ENCODE measurements at places on chromosomes 7 and 10.

GRCh38 chr7:97008275-97008917 lies 3.0 kb downstream of the DLX6 start:
- no peak for DNase-seq

DNA sequence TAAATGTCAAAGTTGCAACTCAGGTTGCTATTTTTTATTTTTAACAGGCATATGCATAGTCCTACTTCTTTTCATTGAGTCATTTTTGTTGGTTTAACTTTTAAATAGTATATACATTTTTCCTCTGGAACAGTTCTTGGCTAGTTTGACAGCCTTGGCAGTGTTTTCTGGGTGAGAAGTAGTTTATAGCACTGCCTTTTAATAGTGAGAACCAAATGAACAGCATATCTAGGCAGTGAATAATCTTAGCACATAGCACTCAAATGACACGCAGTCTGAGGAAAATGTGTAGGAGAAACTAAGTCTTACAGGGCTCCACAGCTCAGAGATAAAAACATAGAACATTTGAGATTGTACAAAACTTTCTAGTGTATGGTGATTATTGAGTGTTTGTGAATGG lies 265.5 kb upstream of the POT1 start:
- DNase-seq = no peak

- DNase-seq = no peak
These were observed 134.3 kb upstream of the PDE1C start for GRCh38 chr7:32204361-32205018.

- DNase-seq = no peak
These were observed 51.3 kb downstream of the PFKP start for GRCh38 chr10:3118641-3119091.

GRCh38 chr10:7832060-7832459 lies 13.8 kb downstream of the TAF3 start:
- no peak for DNase-seq

- no peak for DNase-seq
These were observed 57.5 kb upstream of the PTPN12 start for GRCh38 chr7:77479536-77480088.

GRCh38 chr7:132347123-132347522 lies 229.1 kb downstream of the PLXNA4 start:
- no peak for DNase-seq

GRCh38 chr7:134120405-134120804 lies 6.7 kb upstream of the LRGUK start:
- DNase-seq = no peak

GRCh38 chr10:84510121-84510520 lies 181.7 kb downstream of the CCSER2 start:
- no peak for DNase-seq

- no peak for DNase-seq
These were observed at the start of gene LMOD2 for GRCh38 chr7:123655614-123656013. Gene LMOD2 (plus strand): TSS chr7:123655866. CDS start chr7:123655964, 98 bp downstream.

- DNase-seq = no peak
These were observed 24.6 kb downstream of the NAMPT start for GRCh38 chr7:106260136-106260561.

DNA sequence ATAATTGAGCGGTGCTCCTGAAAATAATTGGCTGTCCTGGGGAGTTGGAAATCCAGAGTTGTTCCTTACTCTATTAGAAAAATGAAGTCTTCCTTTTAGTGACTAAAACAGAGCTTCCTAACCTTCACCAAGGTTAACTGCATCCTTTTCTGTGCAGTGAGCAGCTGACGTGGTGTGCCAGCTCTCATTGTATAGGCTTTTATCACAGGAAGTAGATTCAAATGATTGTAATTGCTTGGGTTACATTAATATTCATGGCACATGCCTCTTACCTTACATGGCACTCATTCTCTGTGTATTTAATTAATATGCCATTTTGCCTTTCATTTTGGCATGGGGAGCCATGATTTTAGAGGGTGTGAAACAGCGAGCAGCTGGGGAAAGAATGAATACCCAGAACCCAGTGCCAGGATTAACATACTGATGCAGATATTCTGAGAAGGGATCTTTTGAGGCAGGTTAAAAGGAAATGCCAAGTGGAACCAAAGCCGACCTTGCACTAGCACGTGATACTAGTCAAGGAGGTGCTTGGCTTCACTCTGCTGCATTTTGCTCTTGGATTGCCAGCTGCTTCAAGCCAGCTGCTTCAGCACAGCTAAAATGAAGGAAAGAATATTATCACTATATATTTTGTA lies 115.3 kb downstream of the ST7 start:
- DNase-seq = peak; percentile 5

GRCh38 chr10:22742678-22743077 lies 28.3 kb upstream of the PIP4K2A start:
- DNase-seq = no peak

GRCh38 chr7:142884286-142884640 lies 1.3 kb downstream of the TRPV6 start:
- DNase-seq = no peak

GRCh38 chr7:151814400-151815009 lies 62.4 kb downstream of the PRKAG2 start:
- no peak for DNase-seq

GRCh38 chr7:70681469-70682350 lies 450.2 kb upstream of the GALNT17 start:
- DNase-seq = peak; percentile 16

- DNase-seq = no peak
These were observed 229.3 kb downstream of the IMMP2L start for GRCh38 chr7:111333010-111333409.

DNA sequence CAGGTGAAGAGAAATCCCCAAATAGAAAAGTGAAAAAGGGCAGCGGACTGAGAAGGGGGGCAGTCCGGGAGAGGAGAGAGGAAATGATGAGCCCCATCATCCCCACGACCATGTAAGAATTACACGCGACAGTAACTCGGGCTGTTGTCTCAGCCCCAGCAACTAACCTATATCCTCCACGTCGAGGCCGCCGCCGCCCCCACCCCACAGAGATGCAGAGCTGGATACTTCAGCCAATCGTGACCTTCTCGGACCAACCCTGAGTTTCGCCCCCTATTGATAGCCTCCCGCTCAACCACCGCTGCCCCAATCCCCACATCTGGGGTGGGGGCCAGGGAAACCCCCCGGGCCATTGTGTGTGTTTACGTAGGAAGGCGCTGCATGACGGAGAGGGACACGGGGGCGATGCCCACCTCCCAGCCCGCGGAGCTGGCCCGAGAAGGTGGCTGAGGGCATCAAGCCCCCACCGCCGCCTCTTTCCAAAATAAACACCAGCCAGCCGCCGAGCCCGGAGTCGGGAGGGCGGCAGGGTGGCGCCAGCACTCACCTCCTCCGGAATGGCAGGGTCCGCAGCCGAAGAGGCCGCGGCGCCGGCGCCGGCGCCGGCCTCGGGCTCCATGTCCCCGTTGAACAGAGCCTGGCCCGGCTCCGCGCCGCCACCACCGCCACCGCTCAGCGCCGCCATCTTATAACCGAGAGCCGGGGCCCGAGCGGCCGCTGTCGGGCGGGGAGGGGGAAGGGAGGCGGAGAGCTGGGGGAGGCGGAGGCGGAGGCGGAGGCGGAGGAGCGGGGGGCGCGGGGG lies 509 bp downstream of the BRAF start:
- DNase-seq = peak; percentile 83

DNA sequence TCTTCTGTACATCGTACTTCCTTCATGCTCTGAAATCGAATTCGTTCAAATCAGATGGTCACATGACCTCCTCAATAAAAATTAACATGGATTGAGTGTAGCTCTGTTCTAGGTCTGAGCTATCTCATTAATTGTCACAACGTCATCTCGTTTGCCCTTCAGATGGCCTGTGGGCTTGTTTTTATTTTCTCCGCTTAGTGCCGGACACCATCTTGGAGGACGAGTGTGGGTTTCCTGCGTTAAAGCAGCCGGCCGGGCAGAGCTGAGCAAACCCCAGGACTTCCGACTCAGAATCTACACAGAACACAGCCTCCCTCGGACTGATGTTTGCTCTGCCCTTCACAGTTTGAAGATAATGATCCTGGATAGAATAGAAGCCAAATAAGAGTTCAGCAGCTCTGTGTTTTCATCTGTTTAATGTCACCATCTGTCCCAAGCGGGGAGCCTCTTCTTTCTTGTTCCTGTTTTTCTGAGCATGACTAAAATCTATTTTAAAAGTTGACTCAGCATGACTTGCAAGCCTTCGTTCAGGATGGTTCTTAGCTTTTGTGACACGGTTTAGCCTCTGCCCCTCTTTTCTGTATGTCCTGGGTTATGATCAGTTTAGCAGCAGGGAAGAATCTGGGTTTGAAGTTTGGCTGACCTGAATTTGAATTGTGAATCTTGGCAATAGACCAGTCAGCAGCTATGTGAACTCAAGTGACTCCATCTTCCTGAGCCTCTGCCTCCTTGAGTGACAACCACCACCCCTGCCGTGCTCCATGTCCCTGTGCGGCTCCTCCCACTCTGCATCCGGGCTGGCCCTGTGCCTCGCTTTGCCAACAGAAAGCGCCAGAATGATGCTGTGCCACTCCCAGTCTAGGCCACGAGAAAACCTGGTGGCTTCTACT lies 30.6 kb upstream of the GALNTL5 start:
- DNase-seq = no peak

- DNase-seq = no peak
These were observed 291.2 kb downstream of the KCND2 start for GRCh38 chr7:120564145-120564544.

DNA sequence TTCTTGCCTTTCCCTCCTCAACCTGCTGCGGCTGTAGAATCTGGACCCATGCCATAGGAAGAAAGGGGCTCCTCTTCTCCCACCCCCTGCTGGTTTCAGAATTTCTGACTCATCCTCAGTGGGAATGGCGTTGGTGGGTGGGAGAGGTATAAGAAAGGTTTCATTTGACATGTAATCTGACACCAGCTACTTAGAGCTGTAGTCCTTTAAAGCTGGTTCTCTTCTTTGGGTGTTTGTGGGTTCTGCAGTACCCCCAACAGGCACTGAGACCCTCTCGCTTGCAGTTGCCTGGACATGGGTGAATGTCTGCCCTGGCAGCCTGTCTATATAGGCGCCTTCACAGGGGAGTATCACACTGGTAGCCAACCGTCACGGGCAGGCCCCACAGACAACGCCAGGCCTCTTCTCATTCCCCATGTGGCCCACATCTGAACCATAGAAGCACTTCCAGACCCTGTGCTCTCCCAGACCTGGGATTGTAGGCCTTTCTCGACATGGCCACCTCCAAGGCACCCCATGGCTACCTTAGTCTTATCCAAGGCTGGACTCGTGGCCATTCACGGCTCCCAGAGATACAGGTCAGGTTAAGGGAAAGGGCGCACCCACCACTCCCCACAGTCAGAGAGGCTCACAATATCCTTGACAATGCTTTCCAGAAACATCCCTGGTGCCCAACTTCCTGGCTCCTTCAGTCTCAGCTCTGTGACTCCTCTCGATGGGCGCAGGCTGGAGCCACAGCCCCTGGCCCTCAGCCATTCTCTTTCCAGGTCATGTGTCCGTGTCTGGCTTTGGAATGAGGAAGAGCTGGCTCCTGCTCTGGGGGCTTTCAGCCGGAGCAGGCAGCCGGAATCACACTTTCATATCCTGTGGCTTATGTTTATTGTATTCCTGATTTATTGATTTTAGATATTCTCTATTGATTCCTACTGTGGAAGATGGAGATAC lies 17.5 kb downstream of the ZNF862 start:
- no peak for DNase-seq

DNA sequence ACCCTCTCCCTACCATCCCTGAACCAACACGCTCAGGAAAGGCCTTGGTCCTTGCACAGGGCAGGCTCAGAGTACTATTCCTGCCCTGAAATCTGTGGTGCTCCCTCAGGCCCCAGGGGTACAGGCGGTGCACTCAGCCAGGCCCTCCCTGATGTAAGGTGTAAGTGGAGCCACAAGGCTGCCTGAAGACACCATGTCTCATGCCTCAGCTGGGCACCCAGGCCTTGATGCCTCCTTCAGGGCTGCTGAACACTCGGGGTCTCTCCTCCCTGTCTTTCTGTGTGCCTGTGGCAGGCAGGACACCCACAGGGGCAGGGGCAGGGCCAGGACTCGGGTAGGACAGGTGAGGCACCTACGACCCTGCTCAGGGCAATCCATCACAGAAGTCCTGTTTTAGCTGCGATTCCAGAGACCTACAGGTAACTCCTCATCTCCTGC lies 22.9 kb upstream of the ANTXRL start:
- no peak for DNase-seq

DNA sequence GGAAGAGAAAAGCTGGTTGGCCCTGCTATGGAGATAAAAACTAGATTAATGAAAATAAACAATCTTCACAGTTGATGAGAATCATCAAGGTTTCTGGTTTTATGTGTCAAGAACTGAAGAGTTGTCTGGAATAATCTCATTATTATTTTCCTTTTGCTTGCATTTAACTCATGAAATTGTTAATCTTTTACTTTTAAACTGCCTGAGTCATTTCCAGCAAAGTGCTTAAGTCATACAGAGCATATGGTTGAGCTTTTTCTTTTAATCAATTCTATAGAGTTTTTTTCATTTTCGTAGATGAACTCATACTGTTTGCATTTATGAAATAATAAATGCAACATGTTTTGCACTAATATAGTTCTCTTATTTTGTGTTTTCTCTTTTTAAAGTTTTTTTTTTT lies 747.9 kb downstream of the NXPH1 start:
- DNase-seq = no peak

DNA sequence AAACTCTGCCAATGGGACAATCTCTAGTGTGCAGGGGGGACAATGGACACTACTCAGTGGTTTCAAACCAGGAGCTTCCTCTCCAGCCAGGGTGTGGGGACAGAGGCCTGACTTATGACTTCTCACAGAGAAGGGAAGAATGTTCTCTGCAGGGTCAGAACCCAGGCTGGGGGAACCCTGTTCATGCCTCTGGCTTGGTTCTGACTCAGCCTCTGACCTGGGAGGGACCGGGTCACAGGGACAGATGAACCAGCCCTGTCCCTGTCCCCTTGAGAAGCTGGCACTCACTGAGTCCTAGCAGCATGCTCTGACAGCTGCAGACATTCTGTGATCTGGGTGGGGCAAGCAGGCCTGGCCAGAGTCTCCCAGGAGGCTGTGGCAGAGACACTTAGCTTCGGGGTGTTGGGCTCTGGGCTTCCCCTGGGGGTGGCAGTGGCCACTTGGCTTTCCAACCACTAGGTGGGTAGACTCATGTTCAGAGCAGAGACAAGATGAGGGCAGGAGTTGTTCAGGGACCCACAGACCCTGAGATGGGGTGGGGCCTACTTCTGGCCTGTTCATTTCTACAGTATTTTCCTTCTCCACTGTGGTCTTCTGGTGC lies 13.6 kb downstream of the TSPAN15 start:
- DNase-seq = peak; percentile 4

GRCh38 chr10:50480054-50481007 lies 143.4 kb downstream of the SGMS1 start:
- DNase-seq = no peak

DNA sequence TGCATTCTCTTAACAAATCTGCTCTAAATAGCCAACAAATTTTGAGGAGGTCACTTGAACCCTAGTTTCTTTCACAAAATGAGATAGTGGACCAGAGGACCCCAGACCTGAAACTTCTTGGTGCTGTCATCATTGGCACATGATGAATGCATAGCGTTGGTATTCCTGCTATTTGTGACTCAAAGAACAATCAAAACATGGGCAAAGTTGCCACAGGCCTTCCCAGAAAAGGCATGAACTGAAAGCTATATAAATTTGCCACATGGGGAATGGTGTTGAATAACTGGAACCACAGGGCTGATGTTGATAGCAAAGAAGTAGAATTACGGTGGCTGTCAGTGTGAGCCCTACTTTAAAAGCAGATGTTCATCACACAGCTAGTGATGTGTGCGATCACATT lies 219.9 kb upstream of the KMT2E start:
- DNase-seq = no peak

- DNase-seq = no peak
These were observed 55.6 kb downstream of the OSBPL3 start for GRCh38 chr7:24924375-24924774.

GRCh38 chr7:88358526-88358838 lies 51.8 kb upstream of the STEAP4 start:
- no peak for DNase-seq

Measured in CD4-positive, alpha-beta T cell treated with Interleukin-17A for 4 hours (primary cell).